ENCODE measurements at places on chromosomes 6 and 20. TPM values are rescaled to one million over a fixed set of nuclear protein-coding genes. Genes with fewer than 3 reads are reported as not detected.

DNA sequence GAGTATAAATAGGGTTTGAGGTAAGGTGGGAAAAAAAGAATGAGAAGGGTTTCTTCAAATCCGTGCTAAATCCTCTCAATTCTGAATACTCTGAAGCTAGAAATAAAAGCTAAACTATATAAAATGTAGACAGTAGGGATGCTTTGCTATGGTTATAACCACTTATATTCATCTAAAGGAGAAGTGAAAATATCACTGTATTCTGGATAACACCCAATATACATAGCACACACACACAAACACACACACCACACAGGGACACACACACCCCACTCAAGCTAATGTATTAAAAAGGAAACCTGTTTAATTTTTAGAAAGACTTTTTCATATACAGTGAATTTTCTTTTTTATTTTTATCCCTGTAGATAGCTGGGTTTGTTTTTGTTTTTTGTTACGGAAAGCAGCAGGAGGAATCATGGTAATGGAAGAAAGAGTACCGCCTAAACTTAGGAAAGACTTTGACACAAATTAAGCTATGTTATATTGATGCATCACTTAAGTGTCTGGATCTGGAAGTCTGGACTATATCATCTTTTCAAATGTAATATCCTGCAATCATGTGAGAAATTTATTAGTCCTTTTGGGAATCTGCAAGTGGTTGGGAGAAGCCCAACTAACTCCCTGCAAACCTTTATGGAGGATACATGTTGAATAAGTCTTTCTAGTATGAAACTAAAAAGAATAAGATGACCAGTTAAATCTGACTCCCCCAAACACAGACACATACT is 68.4 kb upstream of the FABP7 start:
- no peak for DNase-seq

DNA sequence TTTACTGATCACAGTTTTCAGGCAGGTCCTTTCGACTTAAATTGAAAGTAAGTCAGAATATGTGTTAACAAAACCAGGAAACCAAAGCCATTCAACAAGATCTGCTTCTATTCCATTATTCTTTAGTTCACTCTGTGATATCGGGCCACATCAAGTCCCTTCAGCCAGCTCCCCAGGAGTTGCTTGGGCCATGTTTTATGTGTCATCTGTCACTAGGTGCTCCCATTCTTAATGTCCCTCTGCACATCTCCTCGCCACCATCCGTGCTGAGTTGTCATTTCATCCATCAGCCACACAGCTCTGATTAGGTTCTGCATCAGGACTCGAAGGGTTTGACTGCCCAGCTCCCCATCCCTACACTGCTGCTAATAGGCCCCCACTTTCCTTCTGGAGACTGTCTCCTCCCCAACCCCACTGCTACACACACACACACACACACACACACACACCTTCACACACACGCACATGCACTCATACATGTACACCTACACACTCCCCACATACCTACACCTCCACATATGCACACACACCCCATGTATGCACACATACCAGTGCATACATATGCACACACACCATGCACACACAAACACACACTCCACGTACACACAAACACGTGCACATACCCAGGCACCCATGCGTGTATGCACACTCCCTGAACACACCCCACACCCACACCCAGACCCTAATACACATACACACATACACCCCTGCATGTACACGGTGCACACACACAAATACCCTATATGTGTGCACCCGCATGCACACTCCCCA is 143.3 kb upstream of the GMDS start:
- DNase-seq = no peak

GRCh38 chr20:16475225-16475624 is 98.0 kb downstream of the KIF16B start:
- DNase-seq = no peak

GRCh38 chr20:62466072-62466760 is 9.6 kb downstream of the GATA5 start:
- DNase-seq = no peak

GRCh38 chr6:166598441-166599138 is 12.1 kb upstream of the RAMACL start:
- DNase-seq = no peak

- DNase-seq = no peak
These were observed 46.0 kb downstream of the PTK7 start for GRCh38 chr6:43122146-43122545.

GRCh38 chr6:139149383-139149782 is 14.5 kb downstream of the HECA start:
- DNase-seq = no peak

- no peak for DNase-seq
These were observed 13.0 kb downstream of the GNAS-AS1 start for GRCh38 chr20:58837717-58838116.

- DNase-seq = no peak
These were observed 381.1 kb downstream of the TFAP2B start for GRCh38 chr6:51199733-51200260.

DNA sequence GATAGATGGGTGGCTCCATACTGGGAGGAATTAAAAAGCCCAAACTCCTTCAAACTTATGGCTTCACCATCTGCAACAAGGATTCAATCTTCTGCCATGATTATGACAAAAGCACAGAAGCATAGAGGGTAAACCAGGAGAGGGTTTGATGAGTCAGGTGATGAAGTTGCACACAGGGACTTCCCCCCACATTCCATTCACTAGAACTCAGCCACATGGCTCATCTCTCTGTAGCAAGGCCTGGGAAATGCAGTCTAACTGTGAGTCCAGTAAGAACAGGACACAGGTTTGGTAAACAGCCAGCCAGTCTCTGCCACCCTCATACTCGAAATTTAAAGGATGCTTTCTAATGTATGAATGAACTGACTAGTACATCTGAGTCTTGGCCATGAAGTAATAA is 142.9 kb downstream of the HIVEP2 start:
- peak; percentile 96 for DNase-seq

DNA sequence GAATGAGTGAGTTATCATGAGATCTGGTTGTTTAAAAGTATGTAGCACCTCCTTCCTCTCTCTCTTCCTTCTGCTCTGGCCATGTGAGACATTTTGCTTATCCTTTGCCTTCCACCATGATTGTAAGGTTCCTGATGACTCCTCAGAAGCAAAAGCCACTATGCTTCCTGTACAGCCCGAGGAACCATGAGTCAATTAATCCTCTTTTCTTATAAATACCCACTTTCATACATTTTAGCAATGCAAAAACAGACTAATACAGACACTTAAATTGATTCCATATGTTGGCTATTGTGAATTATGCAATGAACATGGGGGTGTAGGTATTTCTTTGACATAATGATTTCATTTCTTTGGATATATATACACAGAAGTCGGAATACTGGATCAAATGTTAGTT is 792.8 kb upstream of the EYS start:
- no peak for DNase-seq

- no peak for DNase-seq
These were observed 614 bp upstream of the TMEM242 start for GRCh38 chr6:157323966-157324300.

- DNase-seq = no peak
These were observed 74.5 kb downstream of the ALDH8A1 start for GRCh38 chr6:134875367-134875766.

DNA sequence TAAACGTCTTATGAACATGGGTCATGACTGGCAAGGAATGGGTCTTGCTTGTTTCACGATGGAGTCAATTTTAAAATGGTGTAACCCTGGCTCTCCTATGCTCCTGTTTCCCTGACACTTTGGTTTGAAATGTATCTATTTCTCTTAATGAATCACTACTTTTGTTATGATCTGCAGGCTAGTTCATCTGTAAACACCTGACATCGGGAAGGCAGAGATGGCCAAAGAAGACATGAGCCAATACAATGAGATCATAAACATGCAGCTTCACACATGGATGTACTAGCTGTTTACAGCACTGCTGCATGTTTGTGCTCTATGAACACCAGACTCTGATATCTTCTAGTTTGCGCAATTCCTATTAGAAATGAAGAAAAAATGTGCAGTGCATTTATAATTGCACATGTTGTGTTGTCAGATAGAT is 11.0 kb upstream of the RAD21L1 start:
- DNase-seq = no peak

DNA sequence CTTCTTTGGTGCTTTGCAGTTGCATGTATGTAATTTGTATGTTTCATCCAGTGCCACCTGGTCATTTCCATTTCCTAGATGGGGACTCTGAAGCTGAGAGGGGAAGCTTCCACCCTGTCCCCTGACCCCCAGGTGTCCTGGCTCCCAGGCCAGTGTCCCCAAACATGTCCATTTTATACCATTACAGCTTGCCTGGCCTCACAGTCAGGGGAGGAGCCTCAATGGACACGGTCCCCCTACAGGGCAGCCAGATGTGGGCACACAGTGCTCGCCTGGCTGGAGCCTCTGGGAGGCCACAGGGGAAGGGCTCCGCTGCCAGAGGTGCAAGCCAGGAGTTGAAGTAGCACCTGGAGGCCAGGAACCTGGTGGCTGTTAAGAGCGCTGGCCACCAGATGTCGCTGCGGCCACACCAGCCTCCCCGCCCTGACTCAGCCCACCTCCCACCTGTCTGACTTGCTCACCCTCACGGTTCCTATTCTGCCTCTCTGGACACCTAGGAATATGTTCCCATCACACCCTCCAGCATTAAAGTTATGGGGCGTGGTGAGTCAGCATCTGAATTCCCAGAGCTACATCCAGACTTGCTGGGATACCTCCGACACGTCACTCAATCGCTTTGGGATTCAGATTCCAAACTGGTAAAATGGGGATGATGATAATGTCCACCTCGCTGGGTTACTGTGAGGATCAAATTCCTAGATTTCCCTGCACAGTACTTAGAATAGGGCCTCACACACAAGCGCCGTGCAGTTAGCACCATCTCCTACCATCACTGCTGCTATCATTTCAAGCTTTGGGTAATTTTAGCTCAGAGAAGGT is 107.4 kb downstream of the SULF2 start:
- peak; percentile 25 for DNase-seq

- no peak for DNase-seq
These were observed 134.1 kb downstream of the RFPL4B start for GRCh38 chr6:112481211-112481610.

The UST gene
- total RNA-seq = 5.2 TPM

The CTCFL gene
- total RNA-seq = 0.41 TPM

The GJA1 gene
- 299 TPM for total RNA-seq

The CYP21A2 gene
- total RNA-seq = not detected

The XKR7 gene
- total RNA-seq = 0.34 TPM

The SLCO4A1 gene
- 49.7 TPM for total RNA-seq
